Upper lobe of left lung (tissue), 6 donors: ENCODE measurements at places on chromosomes 11 and 22. TPM values are rescaled to one million over a fixed set of nuclear protein-coding genes. Genes with fewer than 3 reads are reported as not detected.
A peak's percentile ranks its signal among the peaks of the same experiment; 100 is the strongest.

Gene ZBTB16
- 322 TPM for total RNA-seq

Gene CCDC88B
- total RNA-seq = 138 TPM

- DNase-seq = no peak
These were observed 5.9 kb downstream of the CTTN start for GRCh38 chr11:70404244-70404643.

- no peak for DNase-seq
These were observed 11.0 kb upstream of the SLC5A4 start for GRCh38 chr22:32265882-32266767.

- DNase-seq = no peak
These were observed 59.6 kb downstream of the LRRC32 start for GRCh38 chr11:76610871-76611475.

- no peak for DNase-seq
These were observed 10.2 kb upstream of the CD82 start for GRCh38 chr11:44555031-44555800.

DNA sequence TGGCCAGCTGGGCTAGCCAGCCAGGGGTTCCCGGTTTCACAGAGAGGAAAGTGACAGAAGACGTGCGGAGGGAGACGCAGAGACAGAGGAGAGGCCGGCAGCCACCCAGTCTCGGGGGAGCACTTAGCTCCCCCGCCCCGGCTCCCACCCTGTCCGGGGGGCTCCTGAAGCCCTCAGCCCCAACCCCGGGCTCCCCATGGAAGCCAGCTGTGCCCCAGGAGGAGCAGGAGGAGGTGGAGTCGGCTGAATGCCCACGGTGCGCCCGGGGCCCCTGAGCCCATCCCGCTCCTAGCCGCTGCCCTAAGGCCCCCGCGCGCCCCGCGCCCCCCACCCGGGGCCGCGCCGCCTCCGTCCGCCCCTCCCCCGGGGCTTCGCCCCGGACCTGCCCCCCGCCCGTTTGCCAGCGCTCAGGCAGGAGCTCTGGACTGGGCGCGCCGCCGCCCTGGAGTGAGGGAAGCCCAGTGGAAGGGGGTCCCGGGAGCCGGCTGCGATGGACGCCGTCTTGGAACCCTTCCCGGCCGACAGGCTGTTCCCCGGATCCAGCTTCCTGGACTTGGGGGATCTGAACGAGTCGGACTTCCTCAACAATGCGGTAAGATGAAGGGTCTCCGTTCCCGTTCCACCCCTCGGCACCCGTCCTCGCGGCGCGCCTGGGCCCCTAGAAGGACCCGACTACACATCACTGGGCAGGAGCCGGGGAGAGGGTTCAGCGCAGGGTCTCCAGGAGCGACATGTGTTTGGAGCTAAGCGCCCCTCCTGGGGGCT lies at the start of gene CREB3L1:
Gene CREB3L1 (plus strand): TSS at position 41 of the 765 bp plus-strand sequence. CDS start 450 bp downstream, at position 491.
- peak; percentile 78 for DNase-seq

GRCh38 chr11:33668468-33668825 lies 32.2 kb downstream of the C11orf91 start:
- no peak for DNase-seq

DNA sequence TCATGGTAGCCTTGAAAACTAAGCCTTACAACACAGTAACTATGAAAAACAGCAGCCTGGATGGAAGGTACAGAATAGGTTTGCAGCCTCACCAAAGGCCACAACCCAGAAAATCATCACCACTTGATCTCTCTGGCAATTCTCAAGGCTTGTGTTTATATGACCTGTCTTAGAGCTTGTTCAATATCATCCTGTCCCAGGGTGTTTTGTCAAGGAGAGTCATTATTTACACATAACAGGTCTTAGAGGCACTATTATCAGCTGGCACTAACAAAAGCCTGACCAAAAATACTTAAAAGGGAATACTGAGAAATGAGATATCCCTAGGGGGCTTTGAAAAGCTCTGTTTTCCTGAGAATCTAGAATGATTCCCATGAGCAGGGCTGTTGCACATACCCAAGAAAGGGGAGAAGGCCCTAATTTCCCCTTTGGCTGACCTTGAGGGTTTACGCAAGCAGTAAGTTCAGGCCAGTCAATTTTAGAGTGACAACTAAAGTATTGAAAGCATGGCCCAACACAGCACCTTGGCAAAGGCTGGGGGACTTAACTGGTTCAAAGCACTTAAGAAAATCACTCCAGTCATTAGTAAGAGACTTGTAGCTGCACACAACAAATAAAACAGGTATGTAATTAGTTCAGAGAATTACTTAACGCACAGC lies 7.9 kb downstream of the SC5D start:
- peak; percentile 72 for DNase-seq

- no peak for DNase-seq
These were observed 110.6 kb downstream of the FAM76B start for GRCh38 chr11:95678988-95679387.
